ENCODE measurements at places on chromosomes 3 and 15.

- no peak overlapping the region for H3K4me3 ChIP-seq
- peak; percentile 54 for DNase-seq
- no peak overlapping the region for H3K27ac ChIP-seq
- no peaks in the 10 kb centered on the region for H3K36me3 ChIP-seq
These were observed 40.9 kb upstream of the IDH2 start for GRCh38 chr15:90143166-90143655.

- no peak for DNase-seq
- H3K36me3 ChIP-seq = peaks cover 3% of the 10 kb centered on the region
- no peak overlapping the region for H3K4me3 ChIP-seq
- no peaks in the 10 kb centered on the region for H3K27me3 ChIP-seq
- peaks cover 21% of the 10 kb centered on the region for H3K4me1 ChIP-seq
- H3K27ac ChIP-seq = no peak overlapping the region
These were observed 126.2 kb downstream of the KLF13 start for GRCh38 chr15:31452595-31453557.

DNA sequence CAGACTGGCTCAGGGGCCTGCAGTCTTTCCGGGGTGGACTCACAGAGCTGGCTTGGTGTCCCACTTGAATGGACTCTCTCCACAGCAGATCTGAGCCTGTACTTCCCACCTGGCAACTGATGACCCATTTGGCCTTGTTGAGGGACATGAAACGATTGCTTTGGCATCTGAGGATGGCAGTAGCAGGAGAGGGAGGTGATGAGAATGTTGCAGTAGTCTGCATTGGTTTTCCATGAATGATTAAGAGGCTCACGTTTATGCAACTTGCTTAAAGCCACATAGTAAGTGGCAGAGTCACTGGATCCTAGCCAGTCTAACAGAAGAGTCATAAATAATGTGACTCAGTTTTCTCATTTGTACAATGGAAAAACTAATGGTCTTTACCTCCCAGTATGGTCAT is 21.9 kb downstream of the IL20RB start:
- H3K36me3 ChIP-seq = peaks cover 3% of the 10 kb centered on the region
- H3K27me3 ChIP-seq = no peaks in the 10 kb centered on the region
- H3K4me1 ChIP-seq = no peaks in the 10 kb centered on the region

DNA sequence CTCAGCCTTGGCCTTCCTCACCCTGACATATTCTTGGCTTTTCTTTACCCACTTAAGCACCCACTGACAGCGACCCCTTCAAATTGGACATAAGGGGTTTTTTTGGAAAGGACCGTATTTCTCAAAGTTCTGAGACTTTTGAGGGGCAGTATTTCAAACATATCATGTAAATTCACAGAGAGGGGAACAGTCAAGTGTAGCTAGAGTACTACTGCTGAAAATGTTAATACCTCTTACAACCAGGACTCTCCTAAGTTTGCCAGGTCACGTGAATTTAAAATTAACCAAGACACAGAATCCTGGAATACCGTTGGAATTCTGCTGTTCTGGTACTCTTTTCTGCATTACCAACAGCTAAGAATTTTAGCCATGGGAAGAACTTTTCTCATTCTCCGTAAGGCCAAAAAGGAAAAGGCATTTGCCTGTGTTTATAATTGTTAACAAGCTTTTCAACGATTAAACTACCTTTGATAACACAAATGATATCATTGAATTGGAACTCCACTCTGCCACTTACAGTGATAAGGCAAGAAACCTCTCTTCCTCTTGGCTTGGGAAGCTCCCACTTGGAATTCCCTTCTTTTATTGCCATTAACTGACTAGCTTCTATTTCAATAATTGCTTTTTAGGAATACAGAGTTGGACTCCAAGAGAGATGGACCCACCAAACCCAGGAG is 597 bp upstream of the GBE1 start:
- H3K4me3 ChIP-seq = peak overlapping the region; percentile 98
- H3K36me3 ChIP-seq = peaks cover 22% of the 10 kb centered on the region
- peaks cover 35% of the 10 kb centered on the region for H3K4me1 ChIP-seq

DNA sequence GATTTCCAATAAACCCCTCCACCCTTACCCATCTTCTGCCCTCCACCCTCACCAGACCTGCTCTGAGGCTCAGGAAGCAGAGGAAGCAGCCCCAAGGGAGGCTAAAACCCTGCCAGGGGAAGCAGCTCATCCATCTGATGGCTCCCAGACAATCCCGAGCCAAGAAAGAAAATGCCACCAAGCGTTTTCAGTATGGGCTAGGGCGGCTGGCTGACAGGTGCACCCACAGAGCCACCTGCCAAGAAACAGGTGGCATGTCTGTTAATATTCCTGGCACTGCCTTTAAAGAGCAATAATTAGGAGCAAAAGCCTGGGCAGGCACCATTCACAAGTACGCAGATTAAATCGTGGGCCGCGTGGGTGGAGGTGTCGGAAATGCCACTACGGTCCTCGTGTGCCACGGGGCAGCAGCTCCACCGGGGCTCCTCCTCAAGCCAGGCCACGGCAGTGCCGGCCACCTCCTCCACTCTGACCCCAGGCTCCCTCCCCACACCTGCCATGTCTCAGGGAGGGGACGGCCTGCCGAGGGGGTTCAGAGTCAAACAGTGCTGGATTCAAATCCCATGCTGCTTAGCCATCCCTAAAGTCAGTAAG is 23.9 kb upstream of the GRIP2 start:
- DNase-seq = no peak
- peaks cover 24% of the 10 kb centered on the region for H3K27me3 ChIP-seq
- no peak overlapping the region for H3K27ac ChIP-seq
- H3K4me3 ChIP-seq = no peak overlapping the region
- no peaks in the 10 kb centered on the region for H3K36me3 ChIP-seq

GRCh38 chr3:141784531-141784930 is 21.3 kb downstream of the GRK7 start:
- no peaks in the 10 kb centered on the region for H3K4me1 ChIP-seq
- DNase-seq = no peak
- peaks cover 2% of the 10 kb centered on the region for H3K27me3 ChIP-seq
- no peak overlapping the region for H3K27ac ChIP-seq
- no peaks in the 10 kb centered on the region for H3K36me3 ChIP-seq
- no peak overlapping the region for H3K4me3 ChIP-seq
